Aorta (tissue), 5 donors: ENCODE measurements at places on chromosomes 4 and X. TPM values are rescaled to one million over a fixed set of nuclear protein-coding genes. Genes with fewer than 3 reads are reported as not detected.

Gene ELF2
- 32.8 TPM for polyA plus RNA-seq

Gene PRKG2
- polyA plus RNA-seq = 0.13 TPM

Gene CTAG2
- not detected for polyA plus RNA-seq

Gene AMER1
- polyA plus RNA-seq = 1.0 TPM

Gene IL1RAPL1
- not detected for polyA plus RNA-seq

Gene G6PD
- polyA plus RNA-seq = 19.7 TPM

Gene GLUD2
- not detected for polyA plus RNA-seq

Gene LRCH2
- polyA plus RNA-seq = 3.8 TPM

Gene MAGEA10
- not detected for polyA plus RNA-seq

Gene GYPE
- 2.4 TPM for polyA plus RNA-seq

Gene C4orf50
- polyA plus RNA-seq = not detected

Gene TTC29
- not detected for polyA plus RNA-seq

Gene FOXP3
- polyA plus RNA-seq = not detected

Gene ARR3
- not detected for polyA plus RNA-seq

Gene NKX1-1
- not detected for polyA plus RNA-seq

Gene PCDH7
- 24.9 TPM for polyA plus RNA-seq

Gene RGS12
- polyA plus RNA-seq = 28.2 TPM

Gene ARMCX4
- 2.6 TPM for polyA plus RNA-seq

Gene DDIT4L
- 2.0 TPM for polyA plus RNA-seq

Gene ALPK1
- polyA plus RNA-seq = 6.6 TPM

Gene ATP1B4
- not detected for polyA plus RNA-seq

Gene SMR3B
- polyA plus RNA-seq = not detected

Gene IRS4
- not detected for polyA plus RNA-seq

Gene DMP1
- polyA plus RNA-seq = not detected

Gene CACNA1F
- polyA plus RNA-seq = 0.03 TPM

Gene FRG1
- polyA plus RNA-seq = 46.9 TPM

Gene AMBN
- polyA plus RNA-seq = not detected

Gene COL4A5
- 13.8 TPM for polyA plus RNA-seq

Gene LAP3
- 36.9 TPM for polyA plus RNA-seq

Gene MAGEB4
- not detected for polyA plus RNA-seq

Gene HMX1
- polyA plus RNA-seq = not detected

Gene TLR1
- polyA plus RNA-seq = 1.1 TPM

Gene DCAF12L1
- polyA plus RNA-seq = not detected

Gene SLC6A14
- 0.03 TPM for polyA plus RNA-seq

Gene FGF5
- polyA plus RNA-seq = not detected

Gene BEND2
- not detected for polyA plus RNA-seq

Gene IL1RAPL2
- not detected for polyA plus RNA-seq

Gene HPSE
- polyA plus RNA-seq = 0.82 TPM

Gene MMRN1
- polyA plus RNA-seq = 0.10 TPM

Gene BANK1
- polyA plus RNA-seq = 0.05 TPM
